NAMALWA (cell line): ENCODE measurements at places on chromosomes 12 and 14.

GRCh38 chr14:34956931-34957330 is 25.9 kb upstream of the SRP54 start:
- DNase-seq: no peak

DNA sequence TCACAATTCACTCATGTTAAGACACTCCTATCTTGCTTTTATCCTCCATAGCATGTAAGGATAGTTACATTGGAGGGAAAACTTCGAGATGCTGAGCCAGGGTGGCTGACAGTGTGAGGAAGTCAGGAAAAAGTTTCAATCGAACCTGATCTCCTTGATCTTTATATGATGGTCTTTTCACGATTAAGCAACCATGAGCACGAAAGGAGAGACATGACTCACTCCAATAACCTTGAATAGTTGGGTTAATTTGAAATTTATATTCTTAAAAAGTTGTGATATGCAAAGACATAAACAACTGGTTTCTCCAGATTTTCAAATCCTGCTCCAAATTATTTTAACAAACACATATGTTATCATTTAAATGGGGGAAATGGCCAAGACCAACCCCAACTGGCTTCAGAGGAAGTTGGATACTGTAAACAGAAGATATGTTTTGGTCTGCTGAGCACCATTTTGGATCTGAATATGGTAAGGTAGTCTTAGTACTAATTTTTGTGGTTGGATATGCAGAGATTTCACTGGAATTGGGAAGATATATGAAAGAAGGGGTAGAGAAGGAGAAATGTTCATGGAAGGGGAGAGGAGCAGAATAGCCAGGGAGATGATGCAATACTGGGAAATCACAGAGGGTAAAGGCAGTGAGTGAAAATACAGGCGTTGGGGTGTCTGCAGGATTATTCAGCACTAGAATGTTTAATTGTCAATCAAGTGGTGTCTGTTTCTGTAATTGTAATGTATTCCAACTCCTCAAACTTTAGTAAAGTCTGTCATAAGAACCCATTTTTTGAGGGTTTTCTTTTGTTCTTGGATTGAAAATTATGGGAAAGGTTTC is 185.2 kb upstream of the SLC38A2 start:
- DNase-seq: no peak

GRCh38 chr12:1828856-1829255 is 8.5 kb downstream of the LRTM2 start:
- no peak for DNase-seq

- DNase-seq: no peak
These were observed at the start of gene OTX2 for GRCh38 chr14:56810147-56810719. Gene OTX2, minus strand, starts transcription at chr14:56810479. Its CDS starts 5,023 bp downstream, at chr14:56805456.

- no peak for DNase-seq
These were observed 128.4 kb downstream of the RBM19 start for GRCh38 chr12:113837528-113838296.

GRCh38 chr12:47773858-47774580 is 981 bp downstream of the SLC48A1 start:
- DNase-seq: no peak

DNA sequence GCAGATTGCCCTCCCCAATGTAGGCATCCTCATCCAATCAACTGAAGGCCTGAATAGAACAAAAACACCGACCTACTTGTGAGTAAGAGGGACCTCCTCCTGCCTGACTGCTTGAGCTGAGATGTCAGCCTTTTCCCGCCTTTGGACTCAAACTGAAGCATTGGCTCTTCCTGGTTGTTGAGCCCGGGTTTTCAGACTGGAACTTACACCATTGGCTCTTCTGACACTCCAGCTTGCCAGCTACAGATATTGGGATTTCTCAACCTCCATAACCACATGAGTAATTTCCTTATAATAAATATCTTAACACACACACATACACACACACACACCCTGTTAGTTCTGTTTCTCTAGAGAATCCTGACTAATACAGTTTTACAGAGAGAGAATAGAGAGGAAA is 173.4 kb upstream of the NTF3 start:
- no peak for DNase-seq

- no peak for DNase-seq
These were observed 19.6 kb upstream of the FBXO33 start for GRCh38 chr14:39451811-39452210.

DNA sequence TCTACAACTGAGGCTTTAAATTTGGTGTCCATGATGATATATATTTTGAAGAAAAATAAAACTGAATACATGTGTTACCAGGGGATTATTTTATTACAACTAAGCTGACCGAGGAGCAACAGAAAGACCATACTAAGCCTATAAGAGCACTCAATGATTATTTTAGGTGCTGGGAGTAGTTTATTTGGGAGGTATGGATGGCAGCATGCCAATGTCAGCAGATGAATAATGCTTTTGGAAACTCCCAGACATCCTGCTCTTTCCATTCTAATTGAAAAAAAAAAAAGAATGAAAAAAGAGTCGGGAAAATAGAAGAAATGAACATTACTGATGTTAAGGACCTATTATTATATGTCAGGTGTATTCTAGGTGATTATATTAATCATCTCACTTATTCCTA is 441.2 kb downstream of the BTG1 start:
- no peak for DNase-seq

DNA sequence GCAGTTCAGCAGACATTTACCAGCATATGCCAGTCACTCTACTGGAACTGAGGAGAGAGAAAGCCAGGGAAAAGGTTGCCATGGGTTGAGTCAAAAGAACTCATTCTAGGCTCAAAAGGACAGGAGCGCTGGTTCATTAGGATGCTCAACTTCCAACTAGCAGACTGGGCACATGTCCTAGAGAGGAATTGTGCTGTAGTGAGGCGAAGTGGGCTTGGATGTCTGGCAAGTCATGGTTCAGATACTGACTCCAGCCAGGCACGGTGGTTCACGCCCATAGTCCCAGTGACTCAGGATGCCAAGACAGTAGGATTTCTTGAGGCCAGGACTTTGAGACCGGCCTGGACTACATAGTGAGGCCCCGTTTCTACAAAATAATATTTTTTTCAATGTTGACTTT is 281.5 kb downstream of the CACNA1C start:
- DNase-seq: no peak

DNA sequence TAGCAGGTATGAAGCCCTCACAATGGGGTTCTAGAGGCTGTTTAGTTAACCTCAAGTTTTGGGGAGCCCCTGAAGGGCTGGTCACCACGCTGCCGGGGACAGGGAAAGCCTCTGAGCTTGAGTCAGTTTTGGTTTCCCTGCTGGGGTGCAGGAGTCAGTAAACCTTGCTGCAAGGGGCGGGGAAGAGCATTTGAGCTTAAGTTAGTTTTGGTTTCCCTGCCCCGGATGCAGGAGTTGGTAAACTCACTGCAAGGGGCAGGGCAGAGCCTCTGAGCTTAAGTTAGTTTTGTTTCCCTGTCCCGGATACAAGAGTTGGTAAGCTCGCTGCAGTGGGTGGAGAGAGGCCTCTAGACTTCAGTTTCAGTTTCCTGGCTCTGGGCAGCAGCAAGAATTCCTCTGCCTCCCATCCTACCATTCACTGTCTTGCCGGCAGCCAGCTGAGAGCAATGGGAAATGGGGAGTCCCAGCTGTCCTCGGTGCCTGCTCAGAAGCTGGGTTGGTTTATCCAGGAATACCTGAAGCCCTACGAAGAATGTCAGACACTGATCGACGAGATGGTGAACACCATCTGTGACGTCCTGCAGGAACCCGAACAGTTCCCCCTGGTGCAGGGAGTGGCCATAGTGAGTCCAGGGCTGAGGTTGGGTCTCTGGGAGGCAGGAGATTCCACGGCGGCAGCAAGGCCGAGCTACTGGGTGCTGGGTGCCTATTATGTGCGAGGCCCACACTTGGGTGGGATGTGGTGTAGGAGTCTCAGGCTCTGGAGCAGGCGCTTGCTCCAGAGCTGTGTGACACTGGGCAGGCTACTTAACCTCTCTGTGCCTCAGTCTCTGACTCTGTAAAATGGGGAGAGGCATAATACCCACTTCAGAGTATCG is at the start of gene OAS2:
TSS of gene OAS2 (plus strand) at position 357 of the 878 bp plus-strand sequence. CDS start at position 447, 90 bp downstream.
- peak; percentile 96 for DNase-seq

DNA sequence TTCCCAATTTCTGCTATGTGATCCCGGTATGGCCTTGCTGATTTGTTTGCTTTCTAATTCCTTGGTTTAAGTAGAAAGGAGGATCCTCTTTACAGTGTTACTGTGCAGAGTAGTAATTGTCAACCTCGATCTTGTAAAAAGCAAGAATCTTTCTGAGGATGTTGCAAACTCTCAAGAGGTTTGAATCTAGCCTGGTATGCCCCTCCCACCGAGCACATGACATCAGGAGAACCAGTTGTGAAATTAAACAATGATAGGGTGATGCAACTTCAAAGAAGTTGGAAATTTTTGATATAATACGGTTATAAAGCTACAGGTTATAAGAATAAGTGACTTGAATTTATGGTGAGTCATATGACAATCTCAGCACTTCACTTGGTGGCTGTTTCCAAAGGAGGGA is 35.0 kb upstream of the FUT8 start:
- peak; percentile 17 for DNase-seq

- DNase-seq: no peak
These were observed 25.5 kb downstream of the SCARB1 start for GRCh38 chr12:124837958-124838803.

- no peak for DNase-seq
These were observed 9.9 kb downstream of the STAB2 start for GRCh38 chr12:103596981-103597380.

GRCh38 chr14:56168007-56168616 is 49.9 kb downstream of the PELI2 start:
- no peak for DNase-seq

DNA sequence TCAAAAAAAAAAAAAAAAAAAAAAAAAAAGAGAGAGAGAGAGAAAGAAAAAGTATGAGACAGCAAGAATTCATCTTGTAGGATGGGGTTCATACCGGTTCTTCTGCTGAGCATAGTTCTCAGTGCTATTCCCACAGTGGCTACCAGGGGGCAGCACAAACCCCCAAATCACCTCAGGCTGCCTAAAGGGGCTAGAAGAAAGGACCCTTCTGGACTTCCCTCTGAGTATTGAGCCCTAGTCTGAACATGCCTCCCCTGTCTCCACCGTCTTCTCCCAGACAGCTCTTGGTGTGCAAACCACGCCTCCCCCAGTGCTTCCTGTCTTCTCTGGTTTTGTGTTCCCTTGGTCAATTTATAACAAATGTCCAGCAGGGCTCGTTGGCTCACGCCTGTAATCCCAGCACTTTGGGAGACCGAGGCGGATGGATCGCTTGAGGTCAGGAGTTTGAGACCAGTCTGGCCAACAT is 31.3 kb upstream of the SMUG1 start:
- peak; percentile 90 for DNase-seq

GRCh38 chr12:116630762-116631161 is 71.6 kb downstream of the MAP1LC3B2 start:
- no peak for DNase-seq

- peak; percentile 85 for DNase-seq
These were observed 3.0 kb downstream of the DHRS1 start for GRCh38 chr14:24296341-24297157.

GRCh38 chr12:114483996-114484395 is 78.1 kb upstream of the TBX5 start:
- no peak for DNase-seq

DNA sequence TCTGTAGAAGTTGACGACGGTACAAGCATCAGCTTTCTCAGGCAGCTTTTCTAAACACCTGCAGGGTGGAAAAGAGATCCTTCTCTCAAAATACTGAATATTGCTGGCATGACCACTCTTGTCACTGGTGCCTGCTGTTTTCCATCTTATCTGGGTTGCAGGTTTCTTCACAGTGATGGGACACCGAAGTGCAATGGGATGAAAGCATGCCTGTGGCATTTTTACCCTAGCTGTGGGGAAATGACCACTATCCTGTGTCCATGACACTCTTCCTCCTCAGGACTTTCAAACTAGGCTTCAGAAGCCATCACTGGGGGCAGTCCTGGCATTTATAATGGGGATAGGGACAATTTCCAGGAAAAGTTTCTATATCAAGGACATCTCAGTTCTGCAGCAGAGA is 98.5 kb downstream of the ETV6 start:
- DNase-seq: no peak

GRCh38 chr12:71958056-71958455 is 19.4 kb downstream of the TPH2 start:
- DNase-seq: no peak

GRCh38 chr14:22159099-22159498 is 429.9 kb downstream of the DAD1 start:
- no peak for DNase-seq

DNA sequence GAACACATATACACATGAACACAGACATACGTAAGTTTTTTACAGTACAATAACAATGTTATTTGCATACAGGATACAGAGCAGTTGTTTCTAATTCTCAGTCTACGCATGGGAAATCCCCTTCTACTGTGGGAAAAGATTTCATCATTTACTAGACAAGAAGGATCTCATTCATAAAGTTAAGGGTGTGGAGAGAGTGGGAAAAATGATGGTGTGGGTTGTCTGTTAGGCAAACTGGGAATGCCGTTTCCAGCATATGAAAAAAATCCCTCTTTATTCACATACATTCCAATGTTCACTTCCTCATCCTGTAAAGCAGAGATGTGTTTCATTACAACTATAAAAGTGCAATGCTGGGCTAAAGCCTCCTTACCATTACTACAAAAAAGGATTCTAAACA is 120.9 kb downstream of the SINHCAF start:
- DNase-seq: peak; percentile 70

- DNase-seq: no peak
These were observed 27.2 kb upstream of the MLXIP start for GRCh38 chr12:122051231-122051876.

- no peak for DNase-seq
These were observed 15.6 kb upstream of the PLEKHD1 start for GRCh38 chr14:69468949-69469348.

GRCh38 chr12:131593406-131593805 is 117.5 kb upstream of the SFSWAP start:
- DNase-seq: no peak

- no peak for DNase-seq
These were observed 10.8 kb upstream of the ACTR10 start for GRCh38 chr14:58189176-58189575.

DNA sequence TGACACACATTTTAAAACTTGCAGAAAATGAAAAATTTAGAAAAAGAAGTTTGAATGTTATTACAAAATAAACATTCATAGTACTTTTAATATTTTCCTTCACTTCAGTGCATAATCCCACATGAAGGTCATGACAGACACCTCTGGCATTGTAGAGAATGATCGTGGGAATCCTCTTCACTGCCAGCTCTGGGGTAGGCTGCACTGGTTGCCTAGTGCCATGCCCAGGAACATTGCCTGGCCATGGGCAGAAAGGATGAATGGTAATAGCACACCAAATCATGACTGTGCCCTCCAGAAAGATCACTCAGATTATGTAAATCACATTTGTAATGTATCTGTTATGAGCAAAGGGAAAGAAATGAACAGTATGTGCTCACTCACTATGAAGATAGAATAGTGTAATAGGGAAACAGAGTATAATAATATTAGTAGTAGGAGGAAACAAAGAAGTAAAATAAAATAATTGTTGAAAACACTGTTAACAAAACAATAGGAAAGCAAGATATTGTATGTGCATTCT is 161.6 kb downstream of the PLCZ1 start:
- no peak for DNase-seq

- DNase-seq: peak; percentile 44
These were observed 33.4 kb downstream of the VCPKMT start for GRCh38 chr14:50082784-50083466.

- no peak for DNase-seq
These were observed 14.1 kb downstream of the GPX2 start for GRCh38 chr14:64928239-64929013.
